ENCODE measurements at places on chromosomes 16 and 17.

DNA sequence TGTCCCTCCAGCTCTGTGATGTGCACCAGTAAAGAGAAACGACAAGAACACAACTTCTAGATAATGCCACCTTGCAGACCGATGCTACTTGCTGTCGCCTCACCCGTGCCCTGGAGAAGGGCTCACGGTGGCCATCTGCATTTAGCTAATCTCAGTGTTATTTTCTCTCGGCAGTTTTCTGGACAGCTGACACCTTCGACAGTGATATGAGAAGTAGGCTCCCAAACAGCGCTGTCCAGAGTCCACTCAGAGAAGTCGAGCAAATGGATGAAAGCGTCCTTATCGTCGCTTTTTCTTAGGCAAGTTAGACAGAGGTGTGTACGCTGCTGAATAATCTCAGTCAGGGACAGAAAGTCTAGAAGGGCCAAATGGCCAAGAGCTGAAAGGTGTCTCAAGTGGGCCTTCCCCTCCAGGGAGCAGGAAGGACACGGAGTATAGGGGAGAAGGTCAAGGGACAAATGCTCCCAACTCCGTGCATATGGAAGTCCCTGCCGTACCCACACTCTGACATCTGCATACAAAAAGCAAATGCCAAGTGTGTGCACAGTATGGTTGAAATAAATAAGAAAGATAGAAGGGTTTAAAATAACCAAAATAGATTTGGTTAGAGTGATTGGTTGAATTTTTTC is 42.4 kb upstream of the MYOCD start:
- no peak for DNase-seq

DNA sequence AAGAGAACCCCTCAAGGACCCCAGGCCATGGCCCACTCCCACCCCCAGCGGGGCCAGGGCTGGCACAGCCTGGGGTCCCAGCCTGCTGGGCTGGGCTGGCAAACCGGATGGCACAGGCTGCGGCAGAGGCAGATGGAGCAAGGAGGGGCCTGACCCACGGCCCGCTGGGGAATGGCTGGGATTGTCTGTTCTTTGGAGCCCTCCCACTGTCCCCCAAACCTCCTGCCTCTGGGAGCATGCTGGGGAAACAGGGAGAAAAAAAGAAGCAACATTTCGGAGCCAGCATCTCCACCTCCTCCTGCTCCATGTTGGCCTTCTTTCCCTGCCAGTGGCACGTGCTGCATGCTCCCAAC is 37.1 kb upstream of the LHX1 start:
- DNase-seq = no peak

GRCh38 chr17:3627769-3628167 is 8.3 kb downstream of the SHPK start:
- DNase-seq = no peak

DNA sequence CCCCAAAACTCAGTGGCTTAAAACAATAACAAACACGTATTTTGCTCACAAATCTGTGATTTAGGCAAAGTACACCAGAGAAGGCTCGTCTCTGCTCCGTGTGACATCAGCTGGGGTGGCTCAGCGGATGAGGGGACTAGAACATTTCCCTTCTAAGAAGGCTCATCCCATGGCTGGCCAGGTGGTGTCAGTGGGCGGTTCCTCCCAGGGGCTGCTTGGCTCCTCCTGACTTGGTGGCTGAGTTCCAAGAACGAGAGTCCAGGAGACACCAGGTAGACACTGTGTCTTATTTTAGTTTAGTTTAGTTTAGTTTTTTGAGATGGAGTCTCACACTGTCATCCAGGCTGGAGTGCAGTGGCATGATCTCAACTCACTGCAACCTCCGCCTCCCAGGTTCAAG is 5.6 kb upstream of the CHMP6 start:
- no peak for DNase-seq

GRCh38 chr17:19003543-19004420 is 782 bp downstream of the FAM83G start:
- DNase-seq = no peak
